ENCODE measurements at places on chromosomes 7 and 10.
A peak's percentile ranks its signal among the peaks of the same experiment; 100 is the strongest.

- no peak for DNase-seq
Observed at GRCh38 chr10:31912289-31912688, 16.3 kb downstream of the ARHGAP12 start.

DNA sequence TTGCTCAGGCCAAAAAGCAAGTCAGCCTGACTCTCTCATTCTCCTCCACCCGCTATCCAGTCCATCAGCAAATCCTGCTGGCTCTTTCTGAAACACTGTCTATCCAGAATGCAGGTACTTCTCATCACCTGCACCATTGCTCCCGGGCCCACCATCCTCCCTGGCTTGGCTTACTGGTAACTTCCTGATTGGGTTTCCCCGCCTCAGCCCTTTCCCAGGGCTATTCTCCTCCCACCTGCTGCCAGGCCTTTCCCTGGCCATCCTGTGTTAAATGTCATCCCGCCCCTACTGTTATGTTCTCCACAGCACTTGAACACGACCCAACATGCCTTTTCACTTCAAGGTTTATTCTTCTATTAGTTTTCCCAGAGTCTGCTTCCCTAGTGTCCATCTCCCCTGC, 124.0 kb downstream of the CNNM2 start:
- no peak for DNase-seq

DNA sequence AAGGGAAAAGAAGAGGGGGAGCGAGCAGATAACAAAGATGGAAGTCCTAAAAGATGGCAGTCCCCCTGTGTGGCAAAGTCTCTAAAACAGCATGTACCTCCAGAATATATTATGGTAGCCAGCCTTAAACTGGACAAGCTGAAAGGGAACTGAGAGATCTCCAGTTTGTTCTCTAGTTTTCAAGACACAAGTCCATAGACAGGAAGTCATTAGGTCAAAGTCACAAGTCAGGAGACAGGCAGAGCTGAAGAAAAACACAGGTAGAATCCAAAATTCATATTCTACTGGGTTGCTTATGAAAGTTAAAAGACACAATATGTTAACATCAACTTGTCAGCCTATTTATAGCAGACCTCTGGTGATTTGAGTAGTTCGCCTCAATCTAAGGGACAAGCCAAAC, 38.7 kb downstream of the FAM107B start:
- no peak for DNase-seq

DNA sequence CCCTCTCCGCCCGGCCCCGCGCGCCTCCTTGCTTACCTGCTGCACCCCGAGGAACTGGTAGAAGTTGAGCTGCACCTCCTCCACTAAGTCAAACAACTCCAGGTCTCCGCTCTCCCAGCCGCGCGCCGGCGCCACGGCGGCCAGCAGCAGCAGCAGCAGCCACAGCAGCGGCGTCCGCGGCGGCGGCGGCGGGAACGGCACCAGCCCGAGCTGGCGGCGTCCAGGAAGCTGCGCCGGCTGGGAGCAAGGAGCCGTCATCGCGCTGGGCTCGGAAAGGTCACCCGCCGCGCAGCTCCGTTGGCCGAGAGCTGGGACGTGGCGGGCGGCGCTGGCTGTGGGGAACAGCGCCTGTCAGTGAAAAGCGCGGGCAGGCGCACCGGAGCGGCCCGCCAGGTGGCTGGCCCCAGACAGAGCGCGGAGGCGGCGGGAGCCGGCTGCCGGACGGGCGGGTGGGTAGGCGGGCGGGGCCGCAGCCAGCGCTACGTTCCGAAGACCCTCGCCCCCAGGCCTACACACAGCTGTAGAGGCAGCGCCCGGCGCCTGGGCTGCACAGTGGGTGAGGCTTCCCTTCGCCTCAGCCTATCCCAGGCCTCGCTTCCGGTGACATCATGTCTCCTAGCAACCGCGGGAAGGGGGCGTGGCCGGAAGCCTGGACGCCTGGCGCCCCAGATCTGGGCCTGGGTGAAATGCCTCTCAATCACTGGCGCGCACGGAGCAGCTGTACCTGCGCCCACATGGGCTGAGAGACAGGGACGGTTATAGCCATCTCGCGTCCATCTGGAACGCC, at the start of gene DNAJC1:
Gene DNAJC1 (minus strand): TSS at position 554 of the 787 bp plus-strand sequence. CDS start 296 bp downstream, at position 258.
- DNase-seq: peak; percentile 97

DNA sequence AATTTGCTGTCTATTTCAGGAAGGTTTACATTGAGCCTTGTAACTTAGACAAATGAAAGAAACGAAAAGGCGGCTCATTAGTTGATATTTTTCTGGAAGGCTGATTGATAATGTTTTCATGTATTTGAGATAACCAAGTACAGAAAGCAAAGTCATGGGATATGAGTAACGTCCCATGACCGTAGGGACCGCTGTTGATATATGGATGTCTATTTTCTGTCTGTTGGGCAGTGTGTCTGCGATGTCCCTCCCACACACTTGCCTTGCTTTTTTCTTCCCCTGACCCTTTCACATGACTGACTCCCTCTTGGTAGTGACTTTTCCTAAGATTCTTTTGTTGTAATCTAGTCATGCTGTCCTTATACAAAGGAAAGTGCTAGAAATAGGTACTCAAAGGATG, 57.0 kb upstream of the GPR158 start:
- DNase-seq: no peak

DNA sequence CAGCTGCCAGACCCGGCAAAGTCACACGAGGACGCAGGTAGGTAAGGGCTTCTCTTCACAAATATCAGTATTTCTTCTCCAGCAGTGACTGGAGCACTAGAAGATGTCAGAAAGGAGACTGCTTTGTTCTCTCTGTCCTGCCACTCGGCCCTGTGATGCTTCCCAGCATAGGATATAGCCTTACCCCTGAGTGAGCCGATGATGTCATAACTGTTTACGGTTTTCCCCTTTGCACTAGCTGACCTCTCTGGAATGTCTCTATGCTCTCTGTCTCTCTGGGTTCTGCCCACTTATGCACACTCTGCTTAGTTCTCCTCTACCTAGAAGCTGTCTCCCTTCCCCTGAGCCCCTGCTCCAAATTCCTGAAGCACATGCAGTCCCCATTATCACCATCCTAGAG, 167.5 kb upstream of the PODXL start:
- no peak for DNase-seq

GRCh38 chr10:10259013-10259412, 758.7 kb upstream of the CELF2 start:
- no peak for DNase-seq

- DNase-seq: no peak
Observed at GRCh38 chr10:67520924-67521520, 175.0 kb downstream of the CTNNA3 start.

GRCh38 chr7:157925383-157925875, 588.6 kb downstream of the DNAJB6 start:
- DNase-seq: no peak

DNA sequence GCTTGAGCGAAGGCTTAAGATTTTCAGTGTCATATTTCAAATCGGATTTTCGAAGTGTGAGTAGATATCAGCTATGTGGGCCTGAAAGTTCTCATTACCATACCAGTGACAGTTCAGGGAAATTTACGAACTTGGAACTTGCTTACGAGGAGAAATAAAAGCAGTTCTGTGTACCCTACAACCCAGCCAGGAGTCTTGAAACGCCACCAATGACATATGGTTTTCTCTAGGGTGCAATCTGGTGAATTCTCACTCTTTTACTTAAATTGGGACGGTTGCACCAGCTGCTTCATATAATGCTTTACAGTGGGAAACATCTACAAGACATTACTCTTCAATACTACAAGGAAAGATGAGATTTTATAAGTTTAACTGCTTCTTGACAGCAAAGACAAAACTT, 253.6 kb upstream of the FOXK1 start:
- DNase-seq: no peak

DNA sequence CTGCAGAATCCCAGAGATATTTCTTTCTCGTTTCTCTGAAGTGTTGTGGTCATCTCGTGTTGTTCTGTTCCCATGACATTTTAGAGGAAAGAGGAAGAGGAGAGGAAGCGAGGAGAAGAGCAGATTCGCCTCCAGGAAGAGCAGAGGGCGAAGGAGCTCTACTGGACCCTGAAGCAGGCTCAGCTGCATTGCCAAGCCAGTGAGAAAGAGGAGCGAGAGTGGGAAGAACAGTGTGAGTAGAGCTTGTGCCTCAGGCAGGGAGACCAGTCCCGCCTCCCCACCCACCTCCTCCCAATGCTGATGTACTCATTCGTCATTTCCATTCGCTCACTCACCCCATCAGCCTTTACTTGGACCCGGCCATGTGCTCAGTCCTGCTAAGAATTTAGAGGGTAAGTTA, 50.8 kb downstream of the SH2D4B start:
- no peak for DNase-seq

DNA sequence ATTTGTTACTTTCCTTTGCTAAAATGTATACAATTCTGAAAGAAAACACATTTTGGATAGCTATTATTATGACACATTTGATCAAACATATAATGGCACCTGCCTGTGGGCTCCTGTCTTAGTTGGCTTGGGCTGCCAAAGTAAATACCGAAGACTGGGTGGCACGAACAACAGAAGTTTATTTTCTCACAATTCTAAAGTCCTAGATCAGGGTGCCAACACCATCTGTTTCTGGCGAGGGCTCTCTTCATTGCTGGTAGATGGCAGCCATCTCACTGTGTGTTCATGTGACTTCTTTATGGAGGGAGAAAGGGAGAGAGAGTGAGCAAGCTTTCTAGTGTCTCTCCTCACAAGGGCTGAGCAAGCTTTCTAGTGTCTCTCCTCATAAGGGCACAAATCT, 195.8 kb upstream of the FAM3C start:
- no peak for DNase-seq
